ENCODE measurements at places on chromosomes 7 and 10. TPM values are rescaled to one million over a fixed set of nuclear protein-coding genes. Genes with fewer than 3 reads are reported as not detected.

- DNase-seq: no peak
Measured at GRCh38 chr10:89335226-89335625, 7.4 kb downstream of the IFIT3 start.

Gene FAM221A
- total RNA-seq: 0.67 TPM

Gene CPEB3
- total RNA-seq: 0.54 TPM

Gene PITX3
- total RNA-seq: not detected

Gene SEMA4G
- total RNA-seq: 1.1 TPM

Gene TMEM26
- total RNA-seq: not detected

Gene LIPM
- total RNA-seq: 0.11 TPM

Gene LRGUK
- total RNA-seq: 0.17 TPM

GRCh38 chr7:142827951-142828500 lies 26.9 kb upstream of the EPHB6 start:
- DNase-seq: no peak

Gene HABP2
- not detected for total RNA-seq

DNA sequence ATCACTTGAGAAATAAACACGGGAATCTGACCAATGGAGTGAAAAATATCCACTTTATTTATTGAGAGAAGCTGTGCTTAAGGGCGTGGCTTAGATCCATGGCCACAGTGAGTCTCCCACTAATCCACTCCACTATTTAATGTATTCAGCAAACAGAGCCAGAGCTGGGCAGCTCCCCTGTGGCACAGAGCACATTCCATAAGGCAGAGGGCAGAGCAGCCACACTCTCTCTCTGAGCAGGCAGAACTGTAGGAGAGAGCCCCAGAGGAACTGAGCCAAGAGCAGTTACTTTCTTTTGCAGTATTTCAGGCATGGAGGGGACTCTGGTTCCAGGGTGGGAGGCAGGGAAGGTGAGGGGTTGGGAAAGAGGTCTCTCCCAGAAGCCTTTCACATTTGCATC lies 106.0 kb downstream of the GALNT17 start:
- DNase-seq: no peak

Gene GBX1
- not detected for total RNA-seq

DNA sequence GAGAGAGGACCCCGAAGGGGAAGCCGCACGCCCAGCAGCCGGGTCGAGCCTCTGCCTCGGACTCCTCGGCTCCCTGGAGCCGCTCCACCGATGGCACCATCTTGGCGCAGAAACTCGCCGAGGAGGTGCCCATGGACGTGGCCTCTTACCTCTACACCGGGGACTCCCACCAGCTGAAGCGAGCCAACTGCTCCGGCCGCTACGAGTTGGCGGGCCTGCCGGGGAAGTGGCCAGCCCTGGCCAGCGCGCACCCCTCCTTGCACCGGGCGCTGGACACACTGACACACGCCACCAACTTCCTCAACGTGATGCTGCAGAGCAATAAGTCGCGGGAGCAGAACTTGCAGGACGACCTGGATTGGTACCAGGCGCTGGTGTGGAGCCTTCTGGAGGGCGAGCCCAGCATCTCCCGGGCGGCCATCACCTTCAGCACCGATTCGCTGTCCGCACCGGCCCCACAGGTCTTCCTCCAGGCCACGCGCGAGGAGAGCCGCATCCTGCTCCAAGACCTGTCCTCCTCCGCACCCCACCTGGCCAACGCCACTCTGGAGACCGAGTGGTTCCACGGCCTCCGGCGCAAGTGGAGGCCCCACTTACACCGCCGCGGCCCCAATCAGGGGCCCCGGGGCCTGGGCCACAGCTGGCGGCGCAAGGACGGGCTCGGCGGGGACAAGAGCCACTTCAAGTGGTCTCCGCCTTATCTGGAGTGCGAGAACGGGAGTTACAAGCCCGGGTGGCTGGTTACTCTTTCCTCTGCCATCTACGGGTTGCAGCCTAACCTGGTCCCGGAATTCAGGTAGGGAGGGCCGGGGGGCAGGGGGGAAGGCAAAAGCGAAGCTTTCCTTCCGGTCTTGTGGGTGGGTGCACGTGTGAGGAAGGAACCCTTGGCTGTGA lies 973 bp downstream of the GPR158 start:
- no peak for DNase-seq

Gene KLF14
- not detected for total RNA-seq

Gene LBX1
- total RNA-seq: not detected

GRCh38 chr7:88104732-88105131 lies 115.1 kb downstream of the SRI start:
- no peak for DNase-seq

Gene NUTM2E
- 0.20 TPM for total RNA-seq

Gene PRSS37
- total RNA-seq: not detected
